ENCODE measurements at places on chromosomes 11 and 22.

DNA sequence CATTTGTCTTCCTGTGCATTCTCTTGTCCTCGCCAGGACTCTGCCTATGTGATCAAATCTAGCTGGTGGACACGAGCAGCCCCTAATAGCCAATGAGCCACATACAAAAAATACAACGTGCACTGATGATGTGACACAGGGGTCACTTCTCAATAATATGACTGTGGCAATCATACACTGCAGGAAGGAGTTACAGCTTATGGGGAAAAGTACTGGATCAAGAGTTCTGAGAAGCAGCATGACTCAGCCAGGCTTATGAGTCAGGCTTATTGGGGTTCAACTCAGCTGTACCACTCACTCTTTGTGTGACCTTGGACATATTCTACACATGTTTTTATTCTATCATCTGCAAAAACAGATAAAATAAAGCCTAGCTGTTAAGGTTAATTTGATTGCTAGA, 889.4 kb upstream of the TENM4 start:
- no peak for DNase-seq

DNA sequence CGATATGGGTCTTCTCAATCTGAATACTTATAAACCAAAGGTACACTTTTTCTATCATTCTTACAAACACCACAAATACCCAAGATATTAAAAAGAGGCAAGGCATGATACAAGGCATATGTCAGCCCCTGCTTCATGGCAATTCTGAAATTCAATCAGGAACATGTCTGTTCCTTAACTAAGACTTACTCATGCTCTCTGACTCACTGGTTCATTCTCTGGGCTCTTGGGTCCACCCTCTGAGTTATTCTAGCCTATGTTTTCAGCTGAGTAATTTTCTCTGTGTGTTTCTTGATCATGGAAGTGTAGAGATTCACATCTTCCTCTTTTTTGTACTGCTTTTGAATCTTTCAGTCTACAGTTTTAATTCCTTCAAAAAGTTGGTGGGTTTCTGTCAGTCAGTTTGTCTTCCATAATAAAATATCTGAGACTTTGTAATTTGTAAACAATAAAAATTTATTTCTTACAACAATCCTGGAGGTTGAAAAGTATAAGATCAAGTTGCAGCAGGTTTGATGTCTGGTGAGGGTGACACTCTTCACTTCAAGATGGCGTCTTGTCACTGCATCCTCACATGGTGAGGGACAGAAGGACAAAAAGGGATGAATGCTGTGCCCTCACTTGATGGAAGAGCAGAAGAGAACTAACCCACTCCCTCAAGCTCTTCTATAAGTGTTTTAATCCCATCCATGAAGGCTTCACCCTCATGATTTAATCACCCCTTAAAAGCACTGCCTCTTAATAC, 211.7 kb downstream of the FAM76B start:
- DNase-seq = no peak

GRCh38 chr22:37044634-37045625, 6.6 kb upstream of the KCTD17 start:
- DNase-seq = no peak

GRCh38 chr11:130216591-130217132, 57.1 kb downstream of the ST14 start:
- no peak for DNase-seq

DNA sequence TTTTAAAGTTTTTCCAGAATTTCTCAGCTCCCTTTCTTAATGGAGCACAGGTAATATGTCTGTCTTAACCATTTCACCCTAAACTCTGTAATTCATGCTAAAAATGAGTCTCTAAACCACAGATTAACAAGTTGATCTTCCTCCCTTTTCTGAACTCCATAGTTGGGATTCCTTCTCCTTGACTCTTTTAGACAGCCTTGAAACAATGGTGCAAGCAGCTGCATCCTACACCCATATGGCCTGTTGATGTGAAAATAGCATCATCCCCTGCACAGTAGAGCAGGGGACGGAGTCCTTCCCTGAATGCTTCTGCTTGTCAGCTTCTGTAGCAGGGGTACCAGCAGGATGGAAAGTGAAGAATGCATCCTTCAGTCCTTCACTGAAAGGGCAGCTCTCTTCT, 192.8 kb upstream of the SORL1-AS1 start:
- no peak for DNase-seq

DNA sequence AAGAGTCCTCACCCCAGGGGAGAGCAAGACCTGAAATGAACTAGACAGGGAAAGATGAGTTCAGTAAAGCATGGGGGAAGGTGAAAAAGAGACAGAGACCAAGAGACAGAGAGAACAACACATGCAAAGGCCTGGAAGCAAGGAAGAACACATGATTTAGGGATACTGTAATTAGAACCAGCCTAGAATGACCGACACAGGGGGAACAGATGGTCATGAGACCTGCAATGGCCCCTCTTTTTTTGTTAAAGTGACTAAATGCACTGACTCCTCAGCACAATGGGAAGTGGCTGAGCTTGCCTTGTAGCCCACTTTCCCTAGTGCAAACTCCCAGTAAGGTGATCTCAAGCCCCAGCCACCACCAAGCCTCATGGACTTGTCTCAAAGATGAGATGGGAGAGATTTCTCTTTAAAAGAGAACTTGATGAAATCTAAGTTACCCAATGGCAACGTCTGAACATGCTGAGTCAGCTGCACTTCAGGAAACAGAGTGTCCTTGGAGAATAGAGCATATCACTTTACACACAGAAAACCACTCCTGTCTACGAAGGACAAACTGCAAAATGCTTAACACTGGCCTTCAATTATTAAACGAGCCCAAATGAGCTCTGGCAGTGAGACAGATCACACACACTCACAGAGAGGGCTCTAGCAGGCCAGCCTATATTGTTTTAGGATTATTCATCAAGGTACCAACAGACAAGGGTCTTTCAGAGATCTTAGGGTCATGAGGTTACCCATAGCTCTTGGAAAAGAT, 91.0 kb downstream of the SERGEF start:
- no peak for DNase-seq

DNA sequence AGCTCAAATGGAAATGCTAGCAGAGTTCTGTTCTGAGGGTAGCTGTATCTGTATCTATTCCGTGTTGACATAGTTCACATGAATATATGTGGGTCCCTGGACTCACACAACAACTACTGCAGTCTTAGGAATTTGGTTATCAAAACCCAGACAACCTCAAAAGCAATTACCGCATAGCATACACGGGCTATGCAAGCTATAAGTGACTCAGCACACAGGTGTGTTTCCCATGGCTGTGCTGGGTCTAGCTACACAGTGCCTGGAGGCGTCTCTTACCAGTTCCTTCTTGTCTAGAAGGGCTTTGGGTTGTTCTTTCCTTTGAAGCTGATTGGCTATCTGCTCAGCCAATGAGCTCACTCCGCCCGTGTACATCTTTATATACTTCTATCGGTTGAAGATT, 98.2 kb upstream of the BID start:
- no peak for DNase-seq

DNA sequence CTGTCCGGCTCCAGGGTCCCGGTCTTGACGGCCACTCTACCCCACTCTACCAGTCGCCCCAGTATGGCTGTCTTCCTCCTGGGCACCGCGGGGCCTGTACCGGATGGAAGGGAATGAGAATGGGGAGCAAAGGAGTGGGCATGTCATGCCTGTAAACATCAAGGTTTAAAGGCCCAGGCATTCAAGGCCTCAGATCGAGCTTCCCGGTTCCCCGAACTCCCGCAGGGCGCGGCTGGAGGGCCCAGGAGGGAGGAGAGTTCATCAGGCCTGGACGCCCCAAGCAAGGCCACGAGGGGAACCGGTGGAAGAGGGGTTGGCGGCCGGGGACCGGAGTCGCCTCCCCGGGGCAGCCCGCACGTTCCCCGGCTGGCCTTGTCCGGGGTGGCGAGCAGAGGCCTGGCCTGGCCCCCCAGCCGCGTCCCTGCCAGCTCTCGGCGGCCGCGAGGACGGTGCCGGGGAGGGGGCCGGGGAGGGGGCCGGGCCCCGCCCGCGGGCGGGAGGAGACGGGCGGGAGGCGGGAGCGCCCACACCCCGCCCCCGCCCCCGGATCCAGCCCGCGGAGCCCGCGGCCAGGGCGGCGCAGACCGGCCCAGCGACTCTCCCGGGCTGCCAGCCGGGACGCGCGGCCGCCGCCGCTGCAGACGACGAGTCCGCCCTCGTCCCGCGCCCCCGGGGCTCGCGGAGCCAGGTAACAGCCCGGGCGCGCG, at the start of gene CDC42EP1:
CDC42EP1 (plus strand) TSS at position 580 of the 707 bp plus-strand sequence. CDS start 5,870 bp downstream, outside the sequence.
- DNase-seq = no peak

DNA sequence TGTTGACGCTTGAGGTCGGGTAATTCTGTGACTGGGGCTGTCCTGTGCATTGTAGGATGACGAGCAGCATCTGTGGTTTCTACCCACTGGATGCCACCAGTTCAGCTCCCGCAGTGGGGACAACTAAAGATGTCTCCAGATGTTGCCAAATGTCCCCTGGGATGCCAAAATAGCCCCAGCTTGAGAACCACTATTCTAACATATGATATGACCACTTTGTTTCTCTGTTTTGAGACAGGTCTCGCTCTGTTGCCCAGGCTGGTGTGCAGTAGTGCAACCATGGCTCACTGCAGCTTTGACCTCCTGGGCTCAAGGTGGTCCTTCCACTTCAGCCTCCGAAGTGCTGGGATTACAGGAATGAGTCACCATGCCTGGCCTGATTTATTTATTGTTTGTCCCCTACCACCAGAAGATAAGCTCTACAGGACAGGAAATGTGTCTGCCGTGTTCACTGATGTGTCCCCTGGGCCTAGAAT, 4.4 kb upstream of the MEN1 start:
- no peak for DNase-seq
